ENCODE measurements at places on chromosomes 4 and X. TPM values are rescaled to one million over a fixed set of nuclear protein-coding genes. Genes with fewer than 3 reads are reported as not detected.
A peak's percentile ranks its signal among the peaks of the same experiment; 100 is the strongest.

The XAGE2 gene
- not detected for total RNA-seq

The RAP2C gene
- total RNA-seq = 40.1 TPM

The ZNF711 gene
- 0.48 TPM for total RNA-seq

The TKTL2 gene
- total RNA-seq = not detected

The USP26 gene
- not detected for total RNA-seq

The BCOR gene
- 82.2 TPM for total RNA-seq

The BGN gene
- not detected for total RNA-seq

The TLR3 gene
- not detected for total RNA-seq

The ANK2 gene
- total RNA-seq = 2.5 TPM

The CLNK gene
- 0.89 TPM for total RNA-seq

The ANXA3 gene
- not detected for total RNA-seq

The SLC38A5 gene
- 146 TPM for total RNA-seq

The RAB40A gene
- total RNA-seq = not detected

The CCSER1 gene
- not detected for total RNA-seq

The UGT2A1 gene
- not detected for total RNA-seq

DNA sequence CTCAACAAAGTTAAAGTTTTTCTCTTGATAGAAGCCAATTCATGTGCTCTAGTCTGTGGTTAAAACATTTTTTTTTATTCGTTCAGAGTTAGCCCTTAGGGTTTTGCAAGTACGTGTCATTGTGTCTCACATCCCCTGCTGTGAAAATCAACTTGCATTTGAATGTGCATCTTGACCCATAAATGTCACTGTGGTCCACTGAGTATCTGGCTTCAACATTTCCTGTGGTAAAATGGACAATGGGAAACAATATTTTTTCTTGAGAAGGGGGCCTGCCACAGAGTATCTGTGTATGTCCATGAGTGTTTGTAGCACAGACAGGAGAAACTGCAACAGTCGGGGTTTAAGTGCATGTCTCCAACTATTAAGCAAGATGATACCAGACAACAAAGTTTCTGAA lies 554.8 kb upstream of the TENM3 start:
- no peak for DNase-seq
- H3K4me1 ChIP-seq = no peaks in the 10 kb centered on the region

- no peak for DNase-seq
- no peak overlapping the region for H3K4me3 ChIP-seq
- H3K36me3 ChIP-seq = no peaks in the 10 kb centered on the region
- H3K4me1 ChIP-seq = peaks cover 11% of the 10 kb centered on the region
- H3K27me3 ChIP-seq = no peaks in the 10 kb centered on the region
- no peak overlapping the region for H3K27ac ChIP-seq
Observed at GRCh38 chr4:48109413-48110263, 24.4 kb downstream of the TXK start.

GRCh38 chrX:150063138-150063518 lies 124.8 kb upstream of the EOLA2 start:
- H3K4me3 ChIP-seq = no peak overlapping the region
- no peaks in the 10 kb centered on the region for H3K36me3 ChIP-seq
- no peak for DNase-seq
- peaks cover 7% of the 10 kb centered on the region for H3K27me3 ChIP-seq

DNA sequence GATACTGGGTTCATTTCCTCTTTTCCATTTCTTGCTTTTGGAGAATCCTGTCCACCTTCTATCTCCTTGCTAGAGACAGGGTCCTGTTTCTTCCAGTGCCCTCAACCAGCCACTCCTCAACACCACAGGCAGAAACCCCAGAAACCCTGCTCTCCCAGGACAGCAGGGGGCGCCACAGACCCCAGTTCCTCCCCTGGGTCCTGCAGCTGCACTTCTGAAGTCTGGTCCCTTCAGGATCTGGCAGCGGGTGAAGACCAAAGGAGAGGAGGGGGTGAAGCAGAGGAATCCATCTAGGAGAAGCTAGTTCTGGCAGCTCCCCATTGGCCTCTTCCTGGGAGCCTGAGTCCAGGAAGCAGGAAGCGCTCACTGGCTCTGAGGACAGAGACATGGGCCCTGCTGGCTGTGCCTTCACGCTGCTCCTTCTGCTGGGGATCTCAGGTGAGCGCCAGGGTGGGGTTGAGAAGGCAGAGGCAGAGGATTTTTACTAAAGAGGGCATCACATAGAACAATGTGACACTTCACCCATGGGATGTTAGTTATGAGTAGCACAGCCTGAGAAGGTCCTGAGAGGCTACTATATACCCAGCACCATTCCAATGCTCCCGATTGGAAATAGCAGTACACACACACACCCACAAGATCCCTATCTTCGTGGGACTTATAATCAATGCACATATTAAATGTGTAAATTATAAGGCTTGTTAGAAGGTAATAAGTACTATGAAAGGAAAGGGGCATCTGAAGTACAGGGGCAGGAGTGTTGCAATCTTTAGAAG lies at the start of gene PRSS48:
PRSS48 (plus strand) TSS at position 375 of the 776 bp plus-strand sequence; CDS start at position 387, 12 bp downstream.
- no peaks in the 10 kb centered on the region for H3K4me1 ChIP-seq
- no peak within 1 kb of the TSS for H3K27ac ChIP-seq
- H3K4me3 ChIP-seq = no peak within 1 kb of the TSS
- no peaks in the 10 kb centered on the region for H3K27me3 ChIP-seq
- peak; percentile 18 for DNase-seq

GRCh38 chrX:82961129-82961528 lies 547.0 kb upstream of the POU3F4 start:
- H3K36me3 ChIP-seq = no peaks in the 10 kb centered on the region
- no peak for DNase-seq
- H3K4me1 ChIP-seq = no peaks in the 10 kb centered on the region
- no peaks in the 10 kb centered on the region for H3K27me3 ChIP-seq
- H3K27ac ChIP-seq = no peak overlapping the region
- H3K4me3 ChIP-seq = no peak overlapping the region

DNA sequence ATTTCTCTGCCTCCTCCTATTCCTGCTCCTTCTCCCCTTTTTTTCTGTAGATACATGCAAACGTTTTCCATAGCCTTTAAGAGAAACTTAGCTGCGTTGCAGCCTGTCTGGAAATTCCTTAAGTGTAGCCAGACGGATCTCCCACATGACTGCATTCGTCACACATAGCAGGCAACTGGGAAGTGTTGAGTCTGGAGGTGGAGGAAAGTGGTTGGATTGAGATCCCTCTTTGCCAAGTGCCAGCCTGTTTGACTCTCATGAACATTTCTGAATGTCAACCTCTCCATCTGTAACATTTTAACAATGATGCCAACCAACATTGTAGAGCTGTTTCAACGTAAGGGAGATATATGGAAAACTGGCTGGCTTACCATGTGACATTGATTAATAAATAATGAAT lies 45.1 kb upstream of the FAM9A start:
- H3K27me3 ChIP-seq = no peaks in the 10 kb centered on the region
- DNase-seq = no peak
- H3K36me3 ChIP-seq = no peaks in the 10 kb centered on the region
- H3K4me3 ChIP-seq = no peak overlapping the region
- H3K4me1 ChIP-seq = no peaks in the 10 kb centered on the region
- H3K27ac ChIP-seq = no peak overlapping the region

DNA sequence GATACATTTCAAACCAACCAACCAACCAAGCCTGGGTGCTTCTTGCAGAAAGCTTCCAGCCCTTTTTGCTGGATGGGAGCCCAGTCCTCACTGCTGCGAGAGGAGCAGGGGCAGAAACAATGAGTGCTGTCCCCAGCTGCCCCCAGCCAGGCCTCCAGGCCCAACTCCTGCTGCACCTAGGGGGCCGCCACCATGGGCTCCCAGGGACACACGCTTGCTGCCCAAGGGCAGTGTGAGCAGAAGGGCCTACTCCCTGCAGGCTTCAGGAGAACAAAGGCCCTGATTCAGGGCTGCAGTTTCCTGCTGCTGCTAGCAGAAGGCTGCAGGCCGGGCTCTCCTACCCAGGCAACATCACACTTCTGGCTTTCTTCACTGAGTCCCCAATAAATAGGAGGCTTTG lies 37.7 kb upstream of the ENPP6 start:
- no peak overlapping the region for H3K4me3 ChIP-seq
- no peaks in the 10 kb centered on the region for H3K27me3 ChIP-seq
- no peaks in the 10 kb centered on the region for H3K36me3 ChIP-seq

GRCh38 chr4:11799196-11799595 lies 370.5 kb upstream of the HS3ST1 start:
- no peaks in the 10 kb centered on the region for H3K36me3 ChIP-seq
- no peak overlapping the region for H3K4me3 ChIP-seq
- DNase-seq = no peak
- no peaks in the 10 kb centered on the region for H3K27me3 ChIP-seq
- no peak overlapping the region for H3K27ac ChIP-seq

- peaks cover 25% of the 10 kb centered on the region for H3K4me1 ChIP-seq
- no peak for DNase-seq
- peak overlapping the region; percentile 34 for H3K27ac ChIP-seq
- peaks cover 70% of the 10 kb centered on the region for H3K36me3 ChIP-seq
- H3K27me3 ChIP-seq = no peaks in the 10 kb centered on the region
Observed at GRCh38 chr4:152327606-152328453, 208.1 kb downstream of the FBXW7 start.

- no peak within 1 kb of the TSS for H3K27ac ChIP-seq
- no peaks in the 10 kb centered on the region for H3K4me1 ChIP-seq
- H3K36me3 ChIP-seq = no peaks in the 10 kb centered on the region
- peaks cover 41% of the 10 kb centered on the region for H3K27me3 ChIP-seq
Observed at GRCh38 chrX:11665168-11666111, at the start of gene ARHGAP6. Gene ARHGAP6, minus strand, starts transcription at chrX:11665920. Its CDS starts 1,092 bp downstream, at chrX:11664828.

- H3K27me3 ChIP-seq = peaks cover 3% of the 10 kb centered on the region
- H3K4me1 ChIP-seq = no peaks in the 10 kb centered on the region
- no peak overlapping the region for H3K27ac ChIP-seq
- H3K36me3 ChIP-seq = no peaks in the 10 kb centered on the region
- no peak for DNase-seq
- no peak overlapping the region for H3K4me3 ChIP-seq
Observed at GRCh38 chrX:112636288-112636687, 43.5 kb downstream of the LHFPL1 start.

GRCh38 chr4:1760521-1761071 lies 32.5 kb upstream of the FGFR3 start:
- no peaks in the 10 kb centered on the region for H3K36me3 ChIP-seq
- no peaks in the 10 kb centered on the region for H3K4me1 ChIP-seq
- no peak for DNase-seq
- H3K27ac ChIP-seq = no peak overlapping the region
- H3K4me3 ChIP-seq = no peak overlapping the region
- peaks cover 19% of the 10 kb centered on the region for H3K27me3 ChIP-seq

GRCh38 chr4:39889226-39889625 lies 88.5 kb downstream of the PDS5A start:
- no peak overlapping the region for H3K27ac ChIP-seq
- DNase-seq = no peak

- H3K4me1 ChIP-seq = no peaks in the 10 kb centered on the region
- H3K27me3 ChIP-seq = no peaks in the 10 kb centered on the region
- DNase-seq = no peak
- H3K4me3 ChIP-seq = no peak overlapping the region
Observed at GRCh38 chrX:100315566-100315965, 94.5 kb downstream of the PCDH19 start.

GRCh38 chrX:10929747-10930146 lies 181.4 kb upstream of the HCCS start:
- no peak overlapping the region for H3K4me3 ChIP-seq

GRCh38 chr4:168710353-168710946 lies 213.6 kb downstream of the PALLD start:
- peaks cover 4% of the 10 kb centered on the region for H3K27me3 ChIP-seq
- peaks cover 10% of the 10 kb centered on the region for H3K4me1 ChIP-seq
- H3K4me3 ChIP-seq = no peak overlapping the region
- no peak overlapping the region for H3K27ac ChIP-seq
- no peak for DNase-seq
- no peaks in the 10 kb centered on the region for H3K36me3 ChIP-seq

- no peak overlapping the region for H3K4me3 ChIP-seq
- H3K36me3 ChIP-seq = peaks cover 13% of the 10 kb centered on the region
- H3K4me1 ChIP-seq = peaks cover 9% of the 10 kb centered on the region
- no peak overlapping the region for H3K27ac ChIP-seq
- no peaks in the 10 kb centered on the region for H3K27me3 ChIP-seq
Observed at GRCh38 chr4:101178731-101179130, 168.6 kb downstream of the PPP3CA start.

- no peaks in the 10 kb centered on the region for H3K36me3 ChIP-seq
- no peak overlapping the region for H3K4me3 ChIP-seq
- no peak for DNase-seq
- H3K27ac ChIP-seq = no peak overlapping the region
- H3K27me3 ChIP-seq = no peaks in the 10 kb centered on the region
Observed at GRCh38 chrX:14354521-14354920, 174.8 kb upstream of the GLRA2 start.

GRCh38 chrX:134460862-134461220 lies 876 bp downstream of the HPRT1 start:
- H3K27ac ChIP-seq = peak overlapping the region; percentile 88
- H3K27me3 ChIP-seq = no peaks in the 10 kb centered on the region
- peaks cover 12% of the 10 kb centered on the region for H3K36me3 ChIP-seq
- H3K4me1 ChIP-seq = peaks cover 16% of the 10 kb centered on the region

- peaks cover 20% of the 10 kb centered on the region for H3K27me3 ChIP-seq
- H3K36me3 ChIP-seq = no peaks in the 10 kb centered on the region
- no peak for DNase-seq
- H3K27ac ChIP-seq = no peak overlapping the region
- no peak overlapping the region for H3K4me3 ChIP-seq
Observed at GRCh38 chr4:40931238-40931637, 181.5 kb downstream of the NSUN7 start.

GRCh38 chrX:139544591-139544990 lies 14.1 kb downstream of the F9 start:
- no peak overlapping the region for H3K4me3 ChIP-seq
- no peaks in the 10 kb centered on the region for H3K27me3 ChIP-seq
- no peak for DNase-seq

All from activated T-helper 2 cell treated with anti-CD3 and anti-CD28 coated beads, Interferon-gamma antibody, Interleukin-2, Interleukin-4, amounts not matched to agents 10 μg/mL and 5 μg/mL and 100 μg/mL, durations not matched to agents 14 hours and 24 hours and 36 hours (primary cell).